Forelimb muscle (tissue), 1 donor: ENCODE measurements at places on chromosomes 11 and 22. TPM values are rescaled to one million over a fixed set of nuclear protein-coding genes. Genes with fewer than 3 reads are reported as not detected.

Gene WNT11
- polyA plus RNA-seq: 16.6 TPM

Gene HBG2
- polyA plus RNA-seq: 4,005 TPM

Gene PATL1
- 25.2 TPM for polyA plus RNA-seq

Gene PLAAT2
- polyA plus RNA-seq: not detected

GRCh38 chr22:43824724-43825420 lies 12.8 kb upstream of the EFCAB6 start:
- DNase-seq: no peak

- DNase-seq: no peak
These were observed 140.0 kb downstream of the CHST1 start for GRCh38 chr11:45525393-45525792.
